ENCODE measurements at places on chromosomes 7 and 10. TPM values are rescaled to one million over a fixed set of nuclear protein-coding genes. Genes with fewer than 3 reads are reported as not detected.

TMEM229A gene
- not detected for total RNA-seq

GAD2 gene
- not detected for total RNA-seq

KCNIP2 gene
- 0.66 TPM for total RNA-seq

VENTX gene
- not detected for total RNA-seq

TMEM178B gene
- total RNA-seq: under 0.01 TPM

GTF2IRD1 gene
- total RNA-seq: 8.3 TPM

SRGN gene
- 25.8 TPM for total RNA-seq

WDR11 gene
- total RNA-seq: 81.7 TPM

HEPACAM2 gene
- total RNA-seq: not detected

GSTO2 gene
- 3.8 TPM for total RNA-seq

SPAM1 gene
- not detected for total RNA-seq

CRTAC1 gene
- total RNA-seq: not detected

UCMA gene
- total RNA-seq: not detected
